ENCODE measurements at places on chromosomes 6 and 20. TPM values are rescaled to one million over a fixed set of nuclear protein-coding genes. Genes with fewer than 3 reads are reported as not detected.

DNA sequence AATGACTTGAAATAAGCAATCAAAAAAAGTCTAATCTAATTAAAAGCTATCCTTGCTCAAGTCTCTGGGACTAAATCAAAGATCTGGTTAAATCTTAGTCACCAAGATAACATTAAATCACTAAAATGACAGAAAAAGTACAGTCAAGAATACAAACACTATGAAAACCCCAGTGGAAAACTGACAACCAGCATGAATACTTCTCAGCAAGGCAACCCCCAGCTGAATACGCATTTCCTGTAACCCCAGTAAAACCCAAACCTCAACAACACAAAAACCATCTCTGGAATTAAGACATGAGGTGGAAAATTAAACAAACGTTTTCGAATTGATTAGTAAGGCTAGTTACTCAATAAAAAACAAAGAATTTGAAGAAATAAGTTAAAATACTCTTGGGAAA is 23.7 kb upstream of the ZC3H12D start:
- DNase-seq = no peak

Gene CDH26
- polyA plus RNA-seq = 1.6 TPM

- DNase-seq = no peak
Measured at GRCh38 chr6:161436106-161436876, 162.4 kb upstream of the AGPAT4 start.

Gene ID1
- polyA plus RNA-seq = 110 TPM

GRCh38 chr6:4487538-4487937 is 288.7 kb upstream of the CDYL start:
- no peak for DNase-seq

DNA sequence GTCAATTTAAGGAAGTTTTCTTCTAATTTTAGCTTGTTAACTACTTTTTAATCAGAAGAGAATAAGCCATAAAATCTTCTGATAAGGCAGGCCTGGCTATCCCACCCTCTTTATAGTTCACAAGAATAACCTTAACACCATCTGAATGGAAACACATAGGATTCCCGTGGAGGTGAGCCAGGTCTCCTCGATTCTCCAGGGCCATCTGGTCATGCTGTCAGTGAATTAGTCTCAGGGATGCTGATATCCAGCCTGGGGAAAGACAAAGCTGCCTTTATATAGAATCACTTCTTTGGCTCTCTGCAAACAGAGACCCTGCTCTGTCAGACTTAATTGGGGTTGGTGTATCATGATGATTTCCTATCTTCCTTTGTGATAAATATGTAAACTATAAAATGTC is 30.1 kb upstream of the TAGAP start:
- DNase-seq = no peak

- no peak for DNase-seq
Measured at GRCh38 chr6:75217193-75217592, 11.3 kb upstream of the COL12A1 start.

Gene LY6G6D
- not detected for polyA plus RNA-seq

- DNase-seq = no peak
Measured at GRCh38 chr20:53751620-53752318, 158.1 kb upstream of the ZNF217 start.

DNA sequence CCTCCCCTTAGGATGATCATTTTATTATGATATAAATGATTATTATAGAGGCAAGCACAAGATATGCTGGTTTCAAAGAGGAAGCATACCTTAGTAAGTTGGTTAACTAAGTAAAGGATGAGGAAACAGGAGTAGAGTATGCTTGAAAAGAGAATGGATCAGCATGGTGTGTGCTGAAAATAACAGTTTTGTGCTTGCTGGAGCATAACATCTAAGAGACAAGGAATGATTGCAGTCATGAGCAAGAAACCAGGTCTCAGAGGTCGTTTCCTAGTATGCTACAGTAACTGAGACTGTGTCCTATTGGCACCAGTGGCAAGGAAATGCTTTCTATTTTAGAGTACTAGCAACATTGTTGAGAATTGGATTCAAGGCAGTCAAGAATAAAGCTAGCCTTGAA is 34.1 kb downstream of the CDC40 start:
- DNase-seq = no peak

DNA sequence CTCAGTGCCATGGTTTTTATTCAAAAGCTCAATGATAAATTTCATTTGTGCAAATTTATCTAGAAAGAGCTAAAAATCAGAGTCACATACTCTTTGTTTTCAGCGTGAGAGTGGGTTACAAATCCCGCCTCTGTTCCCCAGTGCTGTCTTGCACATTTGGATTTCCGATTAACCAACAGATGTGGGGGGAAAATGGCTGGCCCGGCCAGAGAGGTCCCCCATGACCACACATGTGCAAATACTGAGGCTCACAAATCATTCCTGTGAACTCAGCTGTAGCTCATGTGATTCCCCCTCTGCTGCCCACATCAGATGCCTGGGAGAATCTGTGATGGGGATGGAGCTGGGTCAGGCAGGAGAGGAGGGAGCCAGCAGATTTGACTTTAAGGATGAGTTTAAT is 168.7 kb downstream of the PAX1 start:
- DNase-seq = no peak

Gene ZDHHC14
- polyA plus RNA-seq = 25.8 TPM

DNA sequence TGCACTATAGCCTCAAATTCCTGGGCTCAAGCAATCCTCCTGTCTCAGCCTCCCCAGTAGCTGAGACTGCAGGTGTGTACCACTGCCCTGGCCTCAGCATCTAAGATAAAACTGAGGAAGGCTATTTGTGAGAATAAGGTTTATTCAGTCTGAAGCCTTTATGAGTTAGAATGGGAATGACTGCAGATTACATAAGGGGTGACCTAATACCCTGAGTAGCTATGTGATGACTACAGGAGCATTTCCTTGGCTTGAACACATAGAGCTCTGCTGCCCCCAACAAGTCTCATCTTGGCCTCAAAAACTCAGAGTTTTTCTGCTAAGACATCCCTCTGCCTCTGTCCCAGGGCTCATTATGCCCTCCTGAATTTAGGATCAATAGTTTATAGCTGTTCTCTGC is 7.6 kb downstream of the GSS start:
- no peak for DNase-seq

- no peak for DNase-seq
Measured at GRCh38 chr6:42140756-42141602, 1.4 kb downstream of the C6orf132 start.

Gene BNIP5
- polyA plus RNA-seq = not detected

- no peak for DNase-seq
Measured at GRCh38 chr20:47792021-47792618, 6.8 kb upstream of the SULF2 start.

DNA sequence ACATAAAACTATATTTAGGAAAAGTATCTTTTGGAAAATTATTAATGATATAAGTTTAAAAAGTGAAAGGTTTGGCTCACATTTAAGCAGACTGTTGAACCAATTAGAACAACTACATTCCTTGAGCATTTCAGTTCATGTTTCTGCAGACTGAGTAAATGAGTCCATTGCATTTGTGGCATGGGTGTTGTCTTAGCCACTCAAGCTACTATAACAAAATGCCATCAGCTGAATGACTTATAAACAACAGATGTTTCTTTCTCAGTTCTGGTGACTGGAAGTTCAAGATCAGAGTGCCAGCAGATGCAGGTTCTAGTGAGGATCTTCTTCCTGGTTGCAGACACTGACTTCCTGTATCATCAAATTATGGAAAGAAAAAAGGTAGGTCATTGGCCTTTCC is 67.1 kb upstream of the SLC2A12 start:
- no peak for DNase-seq

Gene CST1
- not detected for polyA plus RNA-seq

- DNase-seq = no peak
Measured at GRCh38 chr6:118678866-118679265, 27.5 kb upstream of the CEP85L start.

Gene STMND1
- 4.8 TPM for polyA plus RNA-seq

- DNase-seq = no peak
Measured at GRCh38 chr6:107691062-107691751, 132.9 kb downstream of the SCML4 start.

- DNase-seq = no peak
Measured at GRCh38 chr20:34300256-34300806, 2.8 kb downstream of the AHCY start.

DNA sequence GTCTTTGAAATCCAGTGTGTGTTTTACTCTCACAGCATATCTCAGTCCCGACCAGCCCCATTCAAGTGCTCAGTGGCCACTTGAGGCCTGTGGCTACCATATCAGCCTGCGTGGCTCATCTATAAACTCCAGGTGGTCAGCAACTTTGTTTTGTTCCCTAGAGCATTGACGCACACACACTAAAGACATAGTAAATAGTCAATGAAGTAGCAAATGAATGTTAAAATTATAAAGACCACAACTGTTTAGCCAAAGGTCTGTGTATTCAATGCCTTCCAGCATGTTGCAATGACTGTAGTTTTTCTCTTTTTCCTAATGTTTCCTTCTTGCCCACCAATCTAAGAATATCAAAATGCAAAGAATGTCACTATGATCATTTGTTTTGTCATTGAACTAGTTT is 238.2 kb upstream of the ZNF217 start:
- no peak for DNase-seq

GRCh38 chr6:106790149-106790770 is 160.9 kb downstream of the QRSL1 start:
- DNase-seq = no peak

Gene ECT2L
- 3.3 TPM for polyA plus RNA-seq

- no peak for DNase-seq
Measured at GRCh38 chr6:77180326-77180725, 283.0 kb downstream of the HTR1B start.

All from left lung (tissue), 14 donors.